ENCODE measurements at places on chromosomes 16 and 17.

DNA sequence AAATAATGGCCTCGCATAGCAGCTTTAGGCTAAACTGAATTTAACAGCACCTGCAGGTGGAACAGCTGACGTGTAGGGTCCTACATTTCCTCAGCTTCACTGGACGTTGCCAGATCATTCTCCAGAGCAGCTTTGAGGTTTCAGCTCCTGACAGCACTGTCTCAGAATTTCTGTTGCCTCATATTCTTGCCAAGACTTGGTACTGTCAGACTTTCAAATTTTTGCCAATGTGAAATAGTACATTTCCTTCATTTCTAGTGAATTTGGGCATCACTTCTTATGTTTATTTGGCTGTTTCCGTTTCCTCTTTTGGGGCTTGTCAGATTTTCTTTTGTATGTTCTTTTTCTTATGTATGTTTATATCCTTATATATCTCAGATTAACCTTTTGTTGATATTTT, 48.7 kb downstream of the MRTFB start:
- no peak for DNase-seq

DNA sequence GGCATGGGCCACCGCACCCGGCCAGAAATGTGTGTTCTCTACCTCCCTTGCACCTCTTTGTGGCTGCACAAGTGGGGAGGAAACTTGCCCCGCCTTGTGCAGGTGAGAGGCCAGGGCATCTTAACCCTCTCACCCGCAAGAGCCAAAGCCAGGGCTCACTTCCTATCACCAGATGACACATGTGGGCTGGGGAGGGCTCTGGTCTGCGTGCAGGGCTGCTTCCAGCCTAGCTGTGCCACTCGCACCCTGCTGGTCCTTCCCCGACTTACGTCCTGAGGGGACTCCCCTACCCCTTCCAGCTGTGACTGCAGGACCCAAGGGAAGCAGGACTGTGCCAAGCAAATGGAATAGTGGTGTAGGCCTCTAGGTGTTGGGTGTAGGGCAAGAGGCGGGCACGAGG, 6.9 kb downstream of the MIEF2 start:
- DNase-seq: no peak

- no peak for DNase-seq
Measured at GRCh38 chr16:11524098-11524760, 62.5 kb downstream of the LITAF start.

DNA sequence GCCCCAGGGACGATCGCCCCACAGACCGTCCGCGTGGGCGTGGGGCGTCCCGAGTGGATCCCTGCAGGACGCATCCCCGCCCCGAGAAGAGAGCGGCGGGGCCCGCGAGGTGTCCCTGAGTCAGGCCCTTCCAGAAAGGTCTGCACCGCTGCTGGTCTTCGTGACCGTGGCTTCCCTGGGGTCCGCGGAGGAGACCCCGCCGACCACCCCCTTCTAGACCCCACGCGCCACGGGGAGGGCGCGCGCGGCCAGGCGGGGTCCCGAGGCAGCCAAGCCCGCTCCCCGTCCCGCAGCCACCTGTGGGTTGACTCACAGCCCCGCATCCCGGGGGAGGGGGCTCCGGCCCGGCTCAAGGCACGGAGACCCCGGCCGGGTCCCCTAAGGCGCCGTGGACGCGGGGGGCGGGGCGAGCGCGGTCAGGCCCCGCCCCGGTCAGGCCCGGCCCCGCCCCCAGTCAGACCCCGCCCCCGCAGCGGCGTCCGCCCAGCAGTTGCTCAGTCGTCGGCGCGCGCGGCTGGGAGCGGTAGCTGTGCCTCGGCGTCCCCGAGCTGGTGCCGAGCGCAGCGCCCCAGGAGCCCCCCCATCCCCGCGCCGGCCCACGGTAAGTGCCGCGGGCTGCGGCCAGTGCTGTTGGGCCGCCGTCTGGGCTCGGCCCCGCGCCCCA, at the start of gene BAIAP3:
TSS of gene BAIAP3 (plus strand) at position 497 of the 664 bp plus-strand sequence. CDS start 4,905 bp downstream, outside the sequence.
- DNase-seq: peak; percentile 28

GRCh38 chr16:22189473-22190080, 16.5 kb upstream of the EEF2K start:
- peak; percentile 42 for DNase-seq

DNA sequence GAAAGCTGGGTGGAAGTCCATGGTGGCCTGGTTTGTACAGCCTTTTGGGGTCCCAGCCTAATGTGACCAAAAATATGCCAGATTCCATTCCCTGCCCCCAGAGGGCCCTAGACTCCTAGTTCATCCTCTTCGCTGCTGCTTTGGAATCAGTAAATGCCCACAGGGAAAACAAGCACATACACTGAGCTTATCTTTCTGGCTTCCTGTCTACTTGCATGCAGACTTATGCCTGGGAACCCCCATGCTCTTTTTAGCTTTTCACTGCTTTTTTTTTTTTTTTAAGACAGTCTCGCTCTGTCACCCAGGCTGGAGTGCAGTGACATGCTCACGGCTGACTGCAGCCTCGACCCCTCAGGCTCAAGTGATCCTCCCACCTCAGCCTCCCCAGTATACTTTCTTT, 6.2 kb upstream of the CD300LG start:
- DNase-seq: no peak

DNA sequence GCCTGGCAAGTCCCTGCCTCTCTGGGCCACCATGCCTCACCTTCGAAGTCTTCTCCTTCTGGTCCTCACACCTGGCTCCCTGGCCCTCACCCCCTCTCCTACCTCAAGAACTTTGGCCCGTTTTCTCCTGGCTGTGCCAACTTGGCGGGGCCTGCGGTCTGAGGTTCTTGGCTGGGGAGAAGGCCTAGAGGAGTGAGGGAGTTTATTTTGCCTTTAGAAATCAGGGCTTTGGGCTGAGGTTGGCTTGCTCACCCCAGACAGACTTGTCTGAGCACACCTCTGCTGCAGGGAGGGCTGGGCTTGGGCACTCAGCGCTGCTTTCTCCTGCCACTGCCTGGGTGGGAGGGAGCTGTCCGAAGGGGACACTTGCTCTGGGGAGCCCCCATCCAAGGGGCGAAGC, 23.3 kb upstream of the TAC4 start:
- DNase-seq: no peak

GRCh38 chr16:50161950-50162349, 8.8 kb downstream of the TENT4B start:
- DNase-seq: no peak

- DNase-seq: peak; percentile 68
Measured at GRCh38 chr17:63419949-63420867, 25.9 kb downstream of the CYB561 start.

DNA sequence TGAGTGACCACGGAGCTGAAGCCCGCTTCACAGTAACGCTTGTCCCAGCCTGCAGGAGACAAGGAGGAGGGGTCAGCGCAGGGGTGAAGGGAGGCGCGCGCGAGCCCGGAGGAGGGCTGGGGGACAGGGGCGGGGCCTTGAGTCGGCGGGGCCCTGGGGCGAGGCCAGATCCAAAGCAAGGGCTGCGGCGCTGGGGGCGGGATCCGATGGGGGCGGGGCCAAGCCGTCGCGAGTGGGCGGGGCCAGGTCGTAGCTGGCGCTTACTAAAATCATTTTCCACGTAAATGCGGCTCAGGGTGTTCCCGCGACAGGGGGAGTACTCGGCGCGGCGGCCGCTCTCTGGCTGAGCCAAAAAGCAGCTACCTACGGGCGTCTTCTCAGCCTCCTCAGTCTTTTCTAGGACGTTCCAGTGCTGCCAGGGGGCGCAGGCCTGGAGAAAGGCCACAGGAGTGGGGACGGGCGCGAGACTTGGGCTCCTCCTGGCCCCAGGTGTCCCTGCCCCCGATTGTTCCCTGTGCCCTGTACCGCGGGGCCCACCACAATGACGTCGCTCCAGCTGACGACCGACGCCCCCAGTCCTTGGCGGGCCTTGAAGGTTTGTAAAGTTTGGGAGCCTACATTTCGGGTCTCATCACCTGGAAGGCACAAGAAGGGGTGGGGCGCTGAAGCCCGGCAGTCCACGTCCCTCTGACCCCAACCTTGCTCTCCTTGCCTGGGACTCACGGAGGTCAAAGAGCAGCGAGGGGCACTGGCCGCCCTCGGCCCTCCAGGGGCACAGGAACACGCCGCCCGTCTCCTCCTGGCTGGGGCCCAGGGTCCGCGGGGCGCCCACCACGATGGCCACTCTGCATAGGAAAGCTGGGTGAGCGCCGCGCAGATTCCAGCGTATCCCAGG, 3.9 kb downstream of the ITGA2B start:
- DNase-seq: no peak

GRCh38 chr17:79931817-79932309, 92.6 kb upstream of the CBX4 start:
- no peak for DNase-seq

GRCh38 chr17:78272914-78273258, 41.5 kb downstream of the TMEM235 start:
- DNase-seq: no peak

- DNase-seq: no peak
Measured at GRCh38 chr17:77824780-77825280, 133.7 kb upstream of the TNRC6C start.

- no peak for DNase-seq
Measured at GRCh38 chr17:10251212-10251948, 53.0 kb upstream of the GAS7 start.

All from kidney capillary endothelial cell (primary cell).